ENCODE measurements at places on chromosomes 3 and 15.

DNA sequence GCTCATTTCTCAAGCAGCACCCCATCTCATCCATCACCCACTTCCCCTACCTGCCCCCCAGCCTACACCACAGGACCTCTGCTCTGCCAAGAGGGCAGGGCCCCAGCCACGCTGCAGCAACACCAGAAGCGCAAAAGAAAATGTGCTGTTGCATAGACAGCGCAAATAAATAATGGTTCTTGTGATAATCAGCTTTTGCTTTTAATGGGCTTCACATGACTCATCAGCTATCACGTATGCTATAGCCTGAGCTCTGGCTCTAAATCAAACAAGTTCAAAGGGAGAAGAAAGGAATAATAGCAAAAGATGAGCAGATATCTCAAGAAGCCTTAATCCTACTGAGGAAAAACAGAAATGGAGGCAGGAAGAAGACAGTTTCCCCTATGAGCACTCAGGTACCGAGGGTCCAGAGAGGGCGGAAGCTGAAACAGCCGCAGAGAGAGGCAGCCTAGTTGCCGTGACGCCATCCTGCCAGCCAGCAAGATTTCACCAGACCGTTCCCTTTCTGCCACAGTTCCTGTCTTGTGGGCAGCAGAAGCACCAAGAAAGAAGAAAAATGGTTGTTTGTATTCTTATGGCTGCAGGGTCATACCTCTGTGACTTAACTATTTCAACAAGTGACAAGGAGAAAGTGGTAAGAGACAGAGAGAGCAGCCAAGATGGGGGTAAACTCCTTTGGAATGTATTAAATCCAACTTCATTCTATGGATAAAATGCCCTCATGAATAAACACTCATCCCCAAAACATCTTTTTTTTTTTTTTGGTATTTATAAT is 22.0 kb downstream of the RAB27A start:
- no peak for DNase-seq

DNA sequence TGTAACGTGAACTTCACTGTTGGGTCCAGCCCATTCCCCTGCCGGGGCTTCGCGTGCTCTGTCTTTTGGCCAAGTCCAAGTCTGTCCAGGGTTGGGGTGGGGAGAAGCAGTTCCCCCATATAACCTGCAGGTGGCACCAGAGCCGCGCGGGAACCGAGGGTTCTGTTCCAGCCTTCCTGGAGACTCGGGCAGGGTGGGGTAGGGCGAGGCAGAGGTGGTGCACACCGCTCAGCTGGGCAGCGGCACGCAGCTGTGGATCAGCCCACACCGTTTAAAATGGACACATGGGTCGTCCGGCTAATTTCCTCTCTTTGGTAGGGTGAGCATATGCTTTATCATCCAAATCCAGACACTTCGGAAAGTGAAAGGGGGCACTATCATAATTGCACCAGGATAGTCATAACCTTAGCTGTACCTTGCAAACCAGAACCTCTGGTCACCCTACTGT is 118.1 kb downstream of the TBC1D2B start:
- no peak for DNase-seq

DNA sequence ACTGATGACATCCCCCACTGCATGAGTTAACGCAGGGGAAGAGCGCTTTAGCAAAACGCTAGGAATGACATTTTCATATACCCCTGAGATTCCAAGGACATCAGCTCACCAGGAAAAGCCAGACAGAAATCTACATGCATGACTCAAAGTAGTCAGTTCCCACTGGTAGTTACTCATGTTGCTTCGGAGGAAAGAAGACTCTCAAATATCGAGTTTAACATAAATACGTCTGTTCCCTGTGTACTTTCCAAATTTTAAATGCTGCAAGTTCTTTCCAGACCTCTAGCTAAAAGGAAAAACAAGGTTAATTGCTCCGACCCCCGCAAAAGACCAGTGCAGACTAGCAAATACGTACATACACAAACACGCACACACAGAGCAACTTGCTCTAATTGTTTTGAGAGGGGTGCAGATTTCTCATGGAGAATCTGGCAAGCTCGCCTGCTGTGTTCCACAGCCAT is 115.4 kb upstream of the PRICKLE2 start:
- DNase-seq: no peak

- no peak for DNase-seq
Observed at GRCh38 chr15:51909584-51909983, 62.0 kb downstream of the LEO1 start.

DNA sequence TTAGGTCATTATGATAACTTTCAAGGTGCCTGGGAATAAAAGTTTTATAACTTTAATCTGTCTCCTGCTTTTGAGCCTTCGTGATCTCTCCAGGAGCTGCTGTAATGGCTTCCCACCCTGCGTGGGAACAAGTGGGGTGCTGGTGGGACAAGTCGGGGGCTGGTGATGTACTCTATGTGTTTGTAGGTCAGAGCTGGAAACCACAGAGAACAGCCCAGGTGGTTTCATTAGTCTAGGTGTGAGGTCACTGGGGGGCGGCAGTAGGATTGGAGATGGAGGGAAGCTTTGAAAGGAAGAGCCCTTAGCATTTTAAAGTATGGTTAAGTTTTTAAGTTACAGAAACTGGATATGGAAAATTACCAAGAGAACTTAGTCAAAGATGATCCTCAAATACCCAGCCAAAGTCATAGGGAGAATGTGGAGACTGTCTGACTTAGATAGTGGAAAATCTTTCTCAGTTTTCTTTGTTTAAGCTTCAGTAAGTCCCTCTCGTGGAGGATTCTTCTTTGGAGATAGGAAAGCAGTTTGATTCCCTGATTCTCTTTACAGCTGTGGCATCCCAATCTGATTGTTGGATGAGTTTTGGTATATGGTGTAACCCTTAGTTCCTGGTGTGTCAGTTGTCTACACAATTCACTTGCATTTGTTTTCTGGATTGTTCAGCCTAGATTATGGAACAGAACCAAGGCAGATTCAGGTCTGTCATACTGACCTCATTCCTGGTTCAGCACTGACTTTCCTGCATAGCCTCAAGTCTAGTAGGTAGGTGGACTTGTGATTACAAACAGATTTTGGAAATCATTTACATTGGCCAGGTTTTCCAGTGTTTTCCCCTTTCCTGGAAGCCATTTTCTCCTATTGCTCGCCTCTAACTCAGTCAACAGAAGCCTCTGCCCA is 115.6 kb downstream of the FNDC3B start:
- no peak for DNase-seq

DNA sequence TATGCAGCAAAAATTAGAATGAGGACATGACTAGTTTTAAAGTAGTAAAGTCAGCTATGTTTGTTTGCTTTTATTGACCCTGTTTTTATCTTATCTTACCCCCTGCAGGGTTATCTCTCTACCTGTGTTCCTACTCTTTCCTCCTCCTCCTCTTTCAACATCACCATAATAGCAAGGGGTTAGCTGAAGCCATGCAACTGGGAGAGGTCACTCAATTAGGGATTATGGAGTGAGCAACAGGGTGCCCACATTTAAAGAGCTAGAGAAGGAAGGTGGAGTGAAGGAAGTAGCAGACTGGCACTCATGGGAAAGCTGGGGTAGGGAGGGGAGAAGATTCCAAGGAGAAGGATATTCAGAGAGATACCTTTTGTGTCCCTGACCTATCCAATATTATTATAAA is 125.9 kb downstream of the LRTM1 start:
- no peak for DNase-seq

GRCh38 chr3:195096484-195097330 is 174.3 kb downstream of the XXYLT1 start:
- no peak for DNase-seq

All from GM04503 (cell line).